ENCODE measurements at places on chromosomes 5 and 9. TPM values are rescaled to one million over a fixed set of nuclear protein-coding genes. Genes with fewer than 3 reads are reported as not detected.

DNA sequence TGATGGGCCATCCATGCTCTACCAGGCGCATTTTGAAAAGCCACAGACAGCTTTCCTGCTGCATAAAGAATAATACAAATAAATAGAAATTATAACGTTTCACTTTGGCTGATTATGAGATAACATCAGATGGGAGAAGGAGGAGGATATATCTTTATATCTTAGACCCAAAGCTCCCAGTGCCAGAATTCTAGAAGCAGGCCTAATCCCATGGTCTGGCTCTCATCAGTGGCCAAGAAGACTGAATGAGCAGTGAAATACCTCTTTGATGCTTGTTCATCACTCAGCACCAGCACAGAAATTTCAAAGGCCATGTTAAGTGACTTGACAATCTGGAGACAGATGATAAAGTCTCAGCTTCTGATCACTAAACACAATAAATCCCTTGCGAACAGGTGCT lies 107.6 kb downstream of the PPP2R2B start:
- no peak for DNase-seq

GRCh38 chr9:1051584-1052275 lies 1.6 kb downstream of the DMRT2 start:
- peak; percentile 50 for DNase-seq

- no peak for DNase-seq
Measured at GRCh38 chr5:14775857-14776256, 95.7 kb downstream of the ANKH start.

- DNase-seq, result no peak
Measured at GRCh38 chr9:32590898-32591297, 17.9 kb upstream of the NDUFB6 start.

DNA sequence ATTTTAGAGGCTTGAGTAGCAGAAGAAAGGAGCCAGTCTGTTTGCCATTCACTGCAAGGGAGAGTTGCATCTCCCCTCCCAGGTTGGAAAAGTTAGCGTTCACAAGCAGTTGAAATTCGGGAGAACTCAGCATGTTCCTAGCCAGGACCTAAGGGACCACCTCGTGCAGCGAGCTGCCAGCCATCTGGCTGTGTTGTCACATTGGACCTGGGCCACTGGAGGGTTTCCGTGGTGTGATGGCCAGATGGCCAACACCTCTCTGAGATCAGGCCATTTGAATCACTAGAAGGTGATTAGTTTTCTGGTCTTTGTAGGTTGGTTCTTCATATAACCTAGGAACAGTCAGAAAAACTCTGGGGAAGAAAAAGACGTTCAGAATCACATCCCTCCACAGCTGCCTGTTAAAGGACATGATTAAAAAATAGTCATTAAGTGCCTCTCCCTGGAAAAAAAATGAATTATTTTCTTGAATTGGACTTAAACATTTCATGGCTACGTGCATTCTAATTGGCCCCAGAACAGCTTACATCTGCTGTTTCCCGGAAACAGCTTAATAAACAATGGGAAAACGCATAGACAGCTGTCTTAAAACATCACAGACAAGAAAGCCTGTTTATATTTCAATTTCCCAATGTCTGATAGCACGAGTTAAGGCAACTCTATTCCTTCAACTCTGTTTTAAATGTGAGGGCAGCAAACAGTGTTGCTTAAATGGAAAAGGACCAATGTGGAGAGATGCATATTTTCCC lies 303.9 kb downstream of the TENT4A start:
- no peak for DNase-seq

GRCh38 chr5:88238732-88239131 lies 29.9 kb downstream of the TMEM161B start:
- DNase-seq, result no peak

GRCh38 chr9:77554586-77555105 lies 93.5 kb downstream of the GNA14 start:
- DNase-seq, result no peak

- DNase-seq, result no peak
Measured at GRCh38 chr5:17819783-17820182, 185.5 kb downstream of the TAF11L14 start.

DNA sequence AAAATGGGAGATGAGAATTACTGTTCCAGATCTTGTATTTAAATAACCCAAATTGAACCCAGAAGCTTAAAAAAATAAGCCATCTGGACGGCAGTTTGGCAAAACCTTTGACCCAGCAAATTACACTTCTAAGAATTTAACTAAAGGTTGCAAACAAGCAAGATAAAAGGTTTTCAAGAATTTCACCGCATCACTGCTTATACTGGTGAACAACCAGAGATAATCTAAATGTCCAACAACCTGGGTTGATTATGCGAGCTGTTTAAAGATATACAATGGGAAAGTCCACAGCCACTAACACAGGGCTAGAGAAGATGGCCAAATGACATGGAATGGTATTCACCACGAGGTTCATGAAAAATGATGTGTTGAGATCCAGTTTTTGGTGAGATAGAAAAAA lies 149.3 kb downstream of the GNAQ start:
- no peak for DNase-seq

GRCh38 chr5:150293091-150293941 lies 3.7 kb upstream of the CAMK2A start:
- DNase-seq, result no peak

DNA sequence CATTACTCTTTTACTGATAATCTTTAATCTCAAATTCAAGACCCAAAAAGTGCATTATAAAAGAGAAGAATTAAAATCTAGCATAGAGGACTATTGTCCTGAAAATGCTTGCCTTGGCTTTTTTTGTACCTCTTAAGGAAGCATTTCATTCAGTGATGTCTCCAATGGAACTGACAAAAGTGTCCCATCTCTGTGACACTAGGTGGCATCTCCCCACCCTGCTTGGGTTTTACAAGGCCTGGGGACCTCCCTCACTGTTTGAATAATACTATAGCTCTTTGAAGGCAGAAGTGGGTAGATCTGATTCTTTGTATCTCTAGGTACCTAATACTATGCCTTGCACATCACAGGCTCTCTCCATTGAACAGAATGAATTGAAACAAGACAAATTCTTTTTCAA lies 180.6 kb downstream of the EPB41L4A start:
- DNase-seq, result no peak

GRCh38 chr5:109249126-109249525 lies 160.6 kb downstream of the PJA2 start:
- DNase-seq, result no peak

- no peak for DNase-seq
Measured at GRCh38 chr9:76835571-76836283, 70.2 kb downstream of the PRUNE2 start.

GRCh38 chr5:155017610-155018009 lies 4.1 kb downstream of the KIF4B start:
- no peak for DNase-seq

DNA sequence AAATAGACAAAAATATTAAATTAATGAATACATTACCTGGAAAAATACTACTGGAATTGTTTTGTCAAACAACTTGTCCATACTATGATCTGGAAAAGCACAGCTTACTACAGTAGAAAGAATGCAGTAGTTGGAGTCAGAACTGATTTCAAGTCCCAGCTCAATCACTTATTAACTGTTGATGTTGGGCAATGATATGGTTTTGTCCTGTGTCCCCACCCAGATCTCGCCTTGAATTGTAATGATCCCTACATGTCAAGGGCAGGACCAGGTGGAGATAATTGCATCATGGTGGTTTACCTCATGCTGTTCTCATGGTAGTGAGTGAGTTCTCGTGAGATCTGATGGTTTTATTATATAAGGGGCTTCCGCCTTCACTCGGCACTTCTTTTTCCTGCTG lies 247.5 kb downstream of the CD180 start:
- no peak for DNase-seq

GRCh38 chr5:135481909-135482311 lies 29.8 kb upstream of the TIFAB start:
- DNase-seq, result no peak

DNA sequence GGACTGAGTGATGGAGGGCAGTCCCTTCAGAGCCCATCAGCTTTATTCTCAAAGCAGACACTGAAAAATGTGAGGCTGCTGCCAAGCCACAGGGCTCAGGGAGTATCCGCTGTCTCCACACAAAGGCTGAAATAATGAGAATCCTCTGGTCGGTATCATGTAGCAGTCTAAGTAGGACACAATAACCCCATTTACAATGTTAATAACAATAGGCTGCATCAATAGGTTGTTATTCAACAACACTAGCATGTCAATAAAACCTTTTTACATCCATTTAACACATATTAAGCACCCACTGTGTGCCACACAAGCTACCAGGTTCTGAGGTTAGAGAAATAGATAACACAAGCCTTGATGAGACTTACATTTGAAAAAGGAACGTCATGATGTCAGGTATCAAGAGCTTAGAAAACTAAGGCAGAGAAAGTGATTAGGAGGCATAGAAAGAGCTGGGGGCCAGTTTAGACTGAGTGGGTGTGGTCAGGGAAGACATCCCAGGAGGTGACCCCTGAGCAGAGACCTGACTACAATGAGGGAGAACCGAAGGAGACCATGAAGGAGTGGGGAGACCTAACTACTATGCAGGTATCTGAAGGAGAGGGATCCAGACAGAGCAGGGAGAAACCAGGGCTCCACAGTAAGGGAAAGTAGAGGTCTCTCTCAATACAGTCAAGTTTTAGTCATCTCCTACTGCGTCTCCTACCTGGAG lies 140.1 kb upstream of the GRIA1 start:
- peak; percentile 61 for DNase-seq

DNA sequence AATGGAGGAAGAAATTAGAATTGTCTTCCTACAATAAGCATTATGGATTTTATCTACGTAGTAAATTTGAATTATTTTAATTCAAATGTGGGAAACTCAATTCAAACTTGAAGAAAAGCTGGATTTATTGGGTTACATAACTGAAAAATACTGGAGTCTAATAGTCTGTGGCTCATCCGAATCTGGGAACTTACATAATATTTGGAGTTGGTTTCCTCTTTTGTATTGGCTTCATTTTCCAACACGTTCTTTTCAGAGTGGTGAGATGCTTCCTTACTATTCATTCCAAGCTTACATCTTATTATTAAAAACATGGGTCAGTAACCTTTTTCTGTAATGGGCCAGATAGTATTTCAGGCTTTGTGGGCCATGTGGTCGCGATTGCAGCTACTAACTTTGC lies 164.8 kb downstream of the ARHGAP26 start:
- no peak for DNase-seq

DNA sequence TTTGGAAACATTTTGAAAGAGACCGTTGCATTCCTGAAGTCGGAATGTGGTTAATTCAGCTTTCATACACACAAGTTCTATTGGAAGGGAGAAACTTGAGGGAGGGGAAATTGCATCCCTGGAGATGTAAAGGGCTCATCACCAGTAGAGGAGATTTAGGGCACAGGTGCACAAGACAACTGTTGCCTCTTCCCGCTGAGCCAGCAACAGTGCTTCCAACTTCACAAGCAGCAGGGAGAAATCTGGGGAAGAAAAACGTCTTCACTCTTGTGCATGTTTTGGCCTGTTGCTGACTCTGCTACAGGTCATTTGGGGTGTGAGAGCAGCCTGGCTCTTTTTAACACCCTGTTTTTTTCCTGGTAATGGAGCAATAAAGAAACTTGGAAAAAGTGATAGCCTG lies 277.9 kb downstream of the GAS1 start:
- DNase-seq, result no peak

GRCh38 chr9:7549249-7549648 lies 250.3 kb downstream of the DMAC1 start:
- DNase-seq, result peak; percentile 78

Gene GHR
- total RNA-seq, result 0.20 TPM

Gene CCL27
- total RNA-seq, result 0.28 TPM

Gene NIM1K
- total RNA-seq, result 0.07 TPM

Gene CEL
- 4.0 TPM for total RNA-seq

Gene PCDHGB1
- 5.2 TPM for total RNA-seq

Gene SPATA31E1
- total RNA-seq, result 0.09 TPM

Gene CCDC112
- total RNA-seq, result 13.0 TPM

Gene OR1J2
- not detected for total RNA-seq

Gene SVEP1
- total RNA-seq, result 0.24 TPM

Gene HNRNPK
- 790 TPM for total RNA-seq

Gene CCDC69
- 5.3 TPM for total RNA-seq

Gene BTNL3
- not detected for total RNA-seq

Gene B4GALT7
- 26.3 TPM for total RNA-seq

Gene CDKN2B-AS1
- not detected for total RNA-seq

Measured in H9 (cell line).